NCI-H748 treated with DMSO at 0.1 percent for 48 hours (cell line): ENCODE measurements at places on chromosomes 6 and 20.
A peak's percentile ranks its signal among the peaks of the same experiment; 100 is the strongest.

- no peak for DNase-seq
Observed at GRCh38 chr6:149857541-149857940, 6.6 kb downstream of the LRP11 start.

- DNase-seq = no peak
Observed at GRCh38 chr6:142537612-142538478, 236.0 kb downstream of the ADGRG6 start.

DNA sequence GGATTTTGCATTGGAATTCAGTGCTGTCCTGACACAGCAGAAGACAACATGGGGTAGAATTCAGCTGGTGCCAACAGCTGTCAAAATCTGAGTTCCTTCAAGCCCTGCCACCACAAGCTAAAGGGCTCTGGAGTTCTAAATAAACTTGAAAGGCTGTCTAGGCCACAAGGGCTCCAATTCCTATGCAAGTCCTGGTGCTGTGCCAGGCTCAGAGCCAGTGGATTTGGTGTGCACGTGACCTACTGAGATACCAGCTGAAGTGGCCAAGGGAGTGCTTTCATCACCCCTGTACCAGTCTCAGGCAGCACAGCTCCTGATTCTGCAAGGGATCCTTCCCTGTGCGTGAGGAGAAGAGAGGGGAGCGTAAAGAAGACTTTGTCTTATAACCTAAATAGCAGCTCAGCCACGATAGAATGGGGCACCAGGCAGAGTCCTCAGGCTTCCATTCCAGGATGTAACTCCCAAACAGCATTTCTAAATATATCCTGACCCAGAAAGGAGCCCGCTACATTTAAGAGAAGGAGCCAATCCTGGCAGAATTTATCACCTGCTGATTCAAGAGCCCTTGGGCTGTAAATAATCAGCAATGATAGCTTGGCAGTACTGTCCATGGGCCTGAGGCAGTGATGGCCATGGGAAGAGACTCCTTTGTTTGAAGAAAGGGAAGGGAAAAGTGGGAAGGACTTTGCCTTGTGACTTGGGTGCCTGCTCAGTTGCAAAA is 881.2 kb upstream of the EPHA7 start:
- DNase-seq = no peak

GRCh38 chr20:47066484-47067270 is 172.0 kb downstream of the EYA2 start:
- no peak for DNase-seq

DNA sequence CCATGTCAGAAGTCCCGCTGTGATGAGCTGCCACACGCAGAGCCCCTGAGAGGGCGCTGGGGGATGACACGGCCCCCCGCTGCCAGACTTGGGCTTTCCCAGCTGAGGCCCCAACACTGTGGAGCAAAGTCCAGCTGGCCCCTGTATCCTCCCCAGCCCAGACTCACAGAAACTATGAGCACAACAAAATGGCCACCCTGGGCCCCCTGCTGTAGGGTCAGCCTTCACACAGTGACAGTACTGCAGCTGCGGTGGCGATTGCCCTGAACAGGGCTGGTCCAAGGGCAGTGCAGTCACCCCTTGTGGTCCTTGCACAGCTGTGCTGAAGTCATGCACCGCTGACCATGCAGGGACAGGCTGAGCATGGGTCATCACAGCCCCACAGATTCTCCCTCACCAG is 78.2 kb upstream of the CST7 start:
- no peak for DNase-seq

GRCh38 chr6:137307163-137307854 is 88.1 kb upstream of the IFNGR1 start:
- no peak for DNase-seq

DNA sequence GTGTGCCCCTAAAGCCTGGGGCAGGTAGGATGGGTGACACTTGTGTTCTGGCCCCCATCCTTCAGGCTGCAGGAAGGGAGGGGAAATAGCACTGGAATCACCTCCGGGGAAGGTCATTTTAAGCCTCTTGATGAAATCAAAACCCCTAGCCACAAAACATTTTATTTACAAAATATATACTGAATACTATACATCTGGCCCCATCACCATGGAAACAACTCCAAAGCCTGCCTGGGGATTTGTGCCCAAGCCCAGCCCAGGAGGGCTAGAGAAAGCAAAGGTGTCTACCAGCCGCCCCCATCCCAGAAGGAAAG is 2.6 kb downstream of the SMIM29 start:
- DNase-seq = no peak

GRCh38 chr20:60477958-60478357 is 519.7 kb downstream of the CDH26 start:
- no peak for DNase-seq

DNA sequence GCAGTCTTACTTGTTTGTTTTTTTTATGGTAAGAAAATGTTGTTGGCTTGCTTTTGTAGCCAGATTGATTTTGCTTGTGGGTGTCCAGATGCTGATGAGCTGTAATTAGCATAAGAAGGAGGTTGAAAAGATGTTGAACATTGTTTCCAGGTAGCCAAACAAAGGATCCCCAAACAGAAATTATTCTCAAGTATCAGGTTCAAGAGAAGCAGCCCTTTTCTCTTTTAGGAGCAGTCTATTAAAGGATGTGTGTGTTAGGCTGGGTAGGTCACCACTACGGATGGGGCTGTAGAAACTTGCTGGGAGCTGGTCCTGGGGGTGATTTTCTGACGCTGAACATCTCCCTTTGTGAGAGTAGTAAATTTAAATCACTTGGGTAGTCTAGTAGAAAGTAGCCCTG is 86.9 kb upstream of the VSTM2L start:
- peak; percentile 84 for DNase-seq

DNA sequence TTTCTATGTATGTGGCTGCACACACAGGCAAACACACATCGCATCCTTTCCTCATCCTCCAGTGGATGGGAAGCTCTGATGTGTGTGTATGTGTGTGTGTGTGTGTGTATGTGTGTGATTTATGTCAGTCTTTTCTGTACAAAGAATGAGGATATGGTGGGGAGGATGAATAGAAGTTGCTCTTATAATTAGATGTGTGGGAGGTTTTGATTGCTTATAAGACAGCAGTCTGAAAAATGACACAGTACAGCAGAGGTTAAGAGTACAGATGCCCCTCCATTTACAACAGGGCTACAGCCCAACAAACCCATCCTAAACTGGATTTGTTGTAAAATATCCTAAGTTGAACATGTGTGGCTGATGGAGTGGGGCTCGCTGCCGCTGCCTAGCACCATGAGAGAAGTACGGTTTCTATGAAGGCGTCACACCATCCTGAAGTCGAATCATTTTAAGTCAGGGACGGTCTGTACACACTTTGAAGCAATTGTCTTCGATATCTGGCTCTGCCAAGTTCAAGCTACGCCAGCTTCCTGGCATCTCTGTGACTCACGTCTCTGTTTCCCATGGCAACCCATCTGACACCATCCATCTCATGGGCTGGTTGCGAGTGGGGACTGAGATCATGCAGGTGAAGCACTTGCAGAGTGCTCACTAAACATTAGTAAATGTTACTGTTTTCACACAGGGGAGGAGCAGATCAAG is 252.6 kb downstream of the MYLK4 start:
- peak; percentile 39 for DNase-seq

DNA sequence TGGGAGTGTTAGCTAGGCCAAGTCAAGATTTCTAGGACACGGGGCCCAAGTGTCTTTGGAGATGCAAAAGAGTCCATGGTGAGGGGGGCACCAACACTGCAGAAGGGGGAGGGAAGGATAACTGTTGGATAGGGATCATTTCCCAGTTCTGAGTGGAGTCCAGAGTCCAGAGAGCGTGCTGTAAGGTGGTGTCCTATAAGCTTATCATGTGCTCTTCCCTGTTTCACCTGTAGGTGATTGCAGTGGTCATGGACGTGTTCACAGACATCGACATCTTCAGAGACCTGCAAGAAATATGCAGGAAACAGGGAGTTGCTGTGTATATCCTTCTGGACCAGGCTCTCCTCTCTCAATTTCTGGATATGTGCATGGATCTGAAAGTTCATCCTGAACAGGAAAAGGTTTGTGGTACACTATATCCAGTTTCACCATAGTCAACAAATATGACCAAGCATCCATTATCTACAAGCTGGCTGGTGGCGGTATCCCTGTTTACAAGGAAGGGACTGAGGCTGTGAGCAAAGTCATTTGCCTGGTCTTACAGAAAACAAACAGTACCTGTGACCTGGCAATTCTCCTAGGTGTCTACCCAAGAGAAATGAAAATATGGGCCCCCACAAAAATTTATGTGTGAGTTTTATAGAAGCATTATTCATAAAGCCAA is 15.6 kb downstream of the FAM83D start:
- no peak for DNase-seq

DNA sequence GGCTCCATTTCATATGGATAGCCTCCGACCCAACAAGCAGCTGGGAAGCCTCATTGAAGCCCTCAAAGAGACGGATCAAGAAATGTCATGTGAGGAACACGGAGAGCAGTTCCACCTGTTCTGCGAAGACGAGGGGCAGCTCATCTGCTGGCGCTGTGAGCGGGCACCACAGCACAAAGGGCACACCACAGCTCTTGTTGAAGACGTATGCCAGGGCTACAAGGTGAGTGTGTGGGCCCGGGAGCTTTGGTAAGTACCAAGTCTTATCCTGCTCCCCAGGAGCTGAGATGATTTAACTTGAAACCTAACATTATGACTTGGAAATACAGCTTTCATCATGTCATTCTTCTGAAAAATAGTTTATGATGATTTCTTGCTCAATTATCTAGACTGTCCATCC is 4.1 kb downstream of the TRIM38 start:
- DNase-seq = no peak

DNA sequence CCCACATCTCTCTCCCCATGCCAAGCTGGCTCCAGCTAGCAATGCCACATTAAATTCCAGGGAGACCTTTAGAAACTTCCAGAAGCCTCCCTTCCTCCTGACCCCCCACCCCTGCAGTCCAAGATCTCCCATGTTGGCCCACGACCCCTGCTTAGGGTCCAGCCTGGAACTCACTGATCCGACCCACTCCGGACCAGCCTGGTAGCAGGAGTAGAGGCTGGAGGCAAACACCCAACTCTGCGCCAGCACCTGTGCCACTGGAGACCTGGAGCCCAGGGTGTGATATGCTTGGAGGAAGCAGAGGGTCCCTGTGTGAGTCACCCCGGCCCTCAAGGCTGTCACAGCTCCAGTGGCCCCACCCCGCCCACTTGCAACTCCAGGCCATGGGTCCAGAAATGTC is 3.3 kb upstream of the ULBP1 start:
- no peak for DNase-seq

DNA sequence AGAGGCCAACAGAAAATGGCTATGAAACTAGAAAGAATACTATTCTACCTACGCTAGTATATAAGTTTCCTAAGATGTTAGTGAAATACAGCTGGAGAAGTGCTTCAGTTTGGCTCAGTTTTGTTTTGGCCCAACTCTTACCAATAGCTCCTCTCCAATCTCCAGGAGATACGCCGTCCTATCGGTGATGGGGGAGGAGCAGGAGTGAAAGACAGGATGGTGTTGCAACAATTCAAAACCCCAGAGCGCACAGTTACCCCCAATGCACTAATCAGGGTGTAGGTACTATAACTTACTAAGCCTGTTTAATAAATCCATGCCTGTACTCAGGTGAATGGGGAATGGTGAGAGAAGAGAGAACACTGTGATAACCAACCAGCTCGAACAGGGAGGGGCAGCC is 24.2 kb upstream of the RAB23 start:
- no peak for DNase-seq

DNA sequence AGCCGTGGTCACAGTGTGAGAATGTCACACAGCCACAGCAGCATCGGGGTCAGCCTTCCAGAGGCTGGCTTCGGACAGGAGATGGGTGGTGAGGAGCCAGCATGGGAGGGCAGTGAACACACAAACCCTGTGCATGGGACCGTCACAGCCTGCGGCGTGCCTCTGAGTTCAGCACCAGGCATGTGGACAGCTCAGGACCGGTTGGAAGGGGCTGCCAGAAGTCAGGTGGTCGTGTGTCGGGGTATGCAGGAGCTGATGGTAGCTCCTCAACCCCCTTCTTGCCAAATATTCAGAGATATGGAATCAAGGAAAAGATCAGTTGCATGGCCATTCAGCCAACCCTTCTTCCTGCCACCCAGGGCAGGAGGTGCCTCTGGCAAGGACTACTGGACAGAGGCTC is 28.2 kb downstream of the MYT1 start:
- no peak for DNase-seq

DNA sequence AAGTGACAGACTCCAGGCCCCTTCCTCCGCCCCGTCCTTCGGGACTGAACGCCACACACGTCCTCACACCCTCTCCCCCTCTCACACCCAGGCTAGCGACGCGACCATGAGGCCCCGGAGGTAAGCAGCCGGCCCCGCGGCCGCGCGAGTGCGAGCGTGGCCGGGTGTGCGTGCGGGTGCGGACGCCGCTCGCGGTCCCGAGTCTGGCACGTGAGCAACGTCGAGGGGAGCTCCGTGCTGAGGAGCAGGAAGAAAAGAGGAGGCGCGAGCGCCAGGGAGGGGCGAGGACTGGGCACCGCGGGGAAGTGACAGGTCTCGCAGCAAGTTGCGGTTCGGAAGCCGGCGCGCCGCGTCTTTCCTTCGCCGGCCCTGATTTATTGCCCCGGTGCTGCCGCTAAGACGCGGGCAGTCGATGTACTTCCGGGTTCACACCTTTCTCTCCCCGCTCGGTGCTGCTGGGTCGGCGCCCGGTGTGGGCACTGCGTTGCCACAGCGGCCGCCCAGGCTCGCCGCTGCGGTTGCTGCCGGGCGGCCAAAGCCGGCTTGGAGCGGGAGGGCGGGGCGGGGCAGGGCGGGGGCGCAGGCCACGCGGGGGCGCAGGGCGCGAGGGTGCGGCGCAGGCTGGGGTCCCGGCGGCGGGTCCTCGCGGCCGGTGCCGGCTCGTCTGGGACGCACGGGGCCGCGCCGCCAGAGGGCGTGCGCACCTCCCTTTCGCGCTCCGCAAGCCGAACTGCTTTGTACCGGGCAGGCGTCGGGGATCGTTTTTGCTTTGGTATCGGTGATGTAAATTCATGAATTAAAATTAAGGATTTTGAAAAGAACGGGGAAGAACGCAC is 15.8 kb upstream of the LIN28B start:
- DNase-seq = no peak

DNA sequence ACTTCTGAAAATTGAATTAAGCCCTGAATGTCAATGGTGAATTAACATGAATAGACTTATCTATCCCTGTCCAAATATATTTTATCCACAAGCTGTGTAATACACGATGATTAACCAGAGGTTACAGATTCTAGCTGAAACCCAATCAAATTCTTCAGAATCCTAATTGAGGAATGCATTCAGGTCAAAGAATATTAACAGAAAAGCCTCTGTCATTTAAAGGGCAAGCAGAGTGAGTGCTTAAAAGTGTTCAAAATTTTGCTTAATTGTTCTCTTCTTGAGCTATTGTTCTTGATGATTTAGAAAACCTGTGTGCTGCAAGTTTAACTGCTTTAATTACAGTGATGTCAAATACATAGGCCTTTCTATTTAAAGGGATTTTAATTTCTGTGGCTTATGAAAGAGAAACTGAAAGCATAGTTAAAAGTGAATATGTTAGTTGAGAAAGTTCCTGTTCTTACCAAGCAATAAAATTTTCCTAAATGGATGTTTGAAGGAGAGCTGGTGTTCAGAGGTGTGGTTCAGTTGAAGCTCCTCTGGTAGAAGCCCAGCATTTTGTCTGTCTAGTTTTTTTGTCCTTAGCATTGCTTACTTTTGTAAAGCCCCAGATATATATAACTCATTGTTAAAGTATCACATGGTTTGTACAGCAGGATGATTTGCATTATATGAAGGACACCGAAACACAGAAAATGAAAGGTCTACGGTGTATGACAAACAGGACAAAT is 466.3 kb upstream of the PLCB4 start:
- no peak for DNase-seq
